ENCODE measurements at places on chromosomes 12 and 14. TPM values are rescaled to one million over a fixed set of nuclear protein-coding genes. Genes with fewer than 3 reads are reported as not detected.

SRRM4 gene
- total RNA-seq, result not detected

GARIN6 gene
- total RNA-seq, result not detected

TNS2 gene
- 114 TPM for total RNA-seq

AGAP2 gene
- 2.2 TPM for total RNA-seq

ATL1 gene
- total RNA-seq, result 10.2 TPM

BEGAIN gene
- 0.68 TPM for total RNA-seq

LRIG3 gene
- total RNA-seq, result 60.5 TPM

KCTD10 gene
- total RNA-seq, result 123 TPM

CISTR gene
- not detected for total RNA-seq

DCAF4 gene
- total RNA-seq, result 20.9 TPM

COCH gene
- total RNA-seq, result 15.1 TPM

Measured in sigmoid colon (tissue), 7 donors.